HFFc6 (cell line): ENCODE measurements at places on chromosomes 12 and 14.

DNA sequence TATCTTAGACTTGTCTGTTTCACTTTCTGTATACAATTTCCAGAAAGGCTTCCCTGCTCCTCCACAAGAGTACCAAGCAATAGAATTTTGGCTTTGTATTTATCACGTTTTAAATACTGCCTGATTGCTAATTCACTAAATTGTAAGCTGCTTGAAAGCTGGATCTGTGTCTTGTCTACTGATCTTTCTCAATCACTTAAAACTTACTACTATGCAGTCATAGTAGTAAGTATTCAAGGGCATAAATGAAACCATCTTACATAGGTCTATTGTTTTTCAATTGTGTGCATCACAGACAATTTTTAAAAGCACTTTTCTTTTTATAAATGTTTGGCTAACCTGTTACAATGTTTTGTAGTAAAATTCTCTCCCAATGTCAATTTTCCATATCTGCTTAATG lies 1.2 kb upstream of the GLIPR1L2 start:
- DNase-seq, result no peak
- H3K27ac ChIP-seq, result peak overlapping the region; percentile 96
- no peaks in the 10 kb centered on the region for H3K36me3 ChIP-seq
- peak overlapping the region; percentile 91 for H3K4me3 ChIP-seq

DNA sequence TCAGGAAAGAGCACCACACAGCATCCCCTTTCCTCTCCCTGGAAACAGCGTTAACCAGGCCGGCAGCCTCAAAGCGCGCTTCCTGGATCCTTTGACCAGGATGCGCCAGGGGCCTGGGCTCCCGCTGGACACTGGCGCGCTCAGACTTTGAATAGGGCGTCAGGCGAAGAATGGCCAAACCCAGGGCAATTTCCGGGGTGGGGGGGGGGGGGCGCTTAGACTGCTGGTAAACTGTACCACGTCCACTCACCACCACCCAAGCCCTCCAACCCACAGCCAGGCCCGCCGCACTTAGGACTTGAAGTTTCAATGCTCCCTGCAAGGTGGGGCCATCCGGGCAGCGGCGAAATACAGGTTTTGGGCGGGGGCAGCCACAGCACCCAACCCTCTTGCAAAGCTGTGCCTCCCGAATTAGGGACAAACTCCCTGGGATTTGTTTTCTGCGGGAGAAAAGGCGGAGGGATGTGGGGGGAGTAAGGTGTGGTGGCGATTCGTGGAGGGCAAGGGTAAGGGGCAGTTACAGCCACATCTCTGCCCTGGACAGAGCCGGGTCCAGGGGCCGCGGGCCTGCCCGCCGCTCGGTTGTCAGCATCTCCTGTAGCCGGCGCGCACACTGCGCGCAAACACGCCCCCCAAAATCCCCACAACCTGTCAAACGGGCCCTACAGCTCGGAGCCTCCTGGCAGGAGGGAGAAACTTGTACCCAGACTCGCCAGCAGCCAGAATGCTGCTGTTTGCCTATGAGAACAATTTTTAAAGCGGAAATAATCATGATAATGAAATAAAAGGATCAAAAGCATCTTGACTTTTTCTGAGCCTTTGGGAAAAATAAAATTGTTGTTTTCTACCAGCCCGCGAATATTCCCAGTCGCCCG lies 958 bp downstream of the RTN1 start:
- no peaks in the 10 kb centered on the region for H3K36me3 ChIP-seq
- no peak overlapping the region for H3K27ac ChIP-seq
- H3K27me3 ChIP-seq, result peaks cover 8% of the 10 kb centered on the region
- peak overlapping the region; percentile 60 for H3K4me3 ChIP-seq
- peaks cover 6% of the 10 kb centered on the region; the same call in 1 of the 2 replicates for H3K4me1 ChIP-seq
- DNase-seq, result no peak

DNA sequence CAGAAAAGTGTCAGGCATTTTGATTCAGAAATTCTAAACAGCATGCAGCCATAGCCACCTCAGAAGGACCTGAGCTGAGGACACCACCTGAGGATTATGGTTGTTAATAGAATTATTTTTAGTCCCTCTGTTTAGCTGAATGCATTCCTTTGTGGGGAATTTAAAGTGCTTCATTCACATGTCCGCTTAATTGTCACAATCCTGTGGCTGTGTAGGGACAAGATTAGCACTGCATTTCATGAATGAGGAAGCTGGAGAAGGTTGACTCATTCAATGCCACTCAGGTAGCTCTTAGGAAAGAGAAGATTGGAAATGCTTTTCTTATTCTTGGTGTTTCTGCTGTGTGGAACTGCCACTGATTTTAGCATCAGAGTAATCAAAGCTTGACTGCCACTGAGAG lies 42.0 kb upstream of the KRR1 start:
- no peaks in the 10 kb centered on the region; the same call in 1 of the 2 replicates for H3K27me3 ChIP-seq
- no peak for DNase-seq
- peak overlapping the region; percentile 20; the same call in 1 of the 2 replicates for H3K4me3 ChIP-seq
- no peaks in the 10 kb centered on the region for H3K36me3 ChIP-seq

- no peak overlapping the region for H3K4me3 ChIP-seq
- H3K27ac ChIP-seq, result no peak overlapping the region
- H3K4me1 ChIP-seq, result peaks cover 4% of the 10 kb centered on the region; the same call in 1 of the 2 replicates
- no peaks in the 10 kb centered on the region for H3K36me3 ChIP-seq
Measured at GRCh38 chr12:94560431-94561221, 89.7 kb downstream of the TMCC3 start.

- H3K4me3 ChIP-seq, result no peak overlapping the region
- H3K27ac ChIP-seq, result peak overlapping the region; percentile 83
Measured at GRCh38 chr12:80184926-80185325, 85.6 kb downstream of the OTOGL start.

DNA sequence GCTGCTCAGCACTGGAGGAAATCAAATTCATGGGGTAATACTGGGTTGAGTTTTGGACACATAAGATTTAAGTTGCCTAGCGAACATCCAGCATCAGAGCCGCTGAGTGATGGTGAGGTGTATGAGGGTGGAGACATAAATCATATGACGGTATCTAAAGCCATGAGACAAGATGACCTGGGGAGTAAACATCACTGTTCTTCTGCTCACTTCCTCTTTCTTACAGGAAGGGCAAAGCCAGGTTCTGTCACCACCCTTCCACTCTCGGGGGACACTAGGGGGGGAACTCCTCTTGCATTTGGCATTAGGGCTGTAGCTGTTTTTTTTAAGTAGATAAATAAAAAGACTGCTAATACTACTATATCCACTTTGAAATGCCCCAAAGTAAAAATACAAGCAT lies 24.0 kb downstream of the PRDM4 start:
- peaks cover 59% of the 10 kb centered on the region for H3K36me3 ChIP-seq
- no peak overlapping the region for H3K4me3 ChIP-seq
- H3K27ac ChIP-seq, result no peak overlapping the region
- peaks cover 4% of the 10 kb centered on the region; the same call in 1 of the 2 replicates for H3K4me1 ChIP-seq
- no peak for DNase-seq
- no peaks in the 10 kb centered on the region for H3K27me3 ChIP-seq

GRCh38 chr12:57816855-57817151 lies 1.7 kb downstream of the AVIL start:
- peaks cover 19% of the 10 kb centered on the region for H3K4me1 ChIP-seq
- no peaks in the 10 kb centered on the region; the same call in 1 of the 2 replicates for H3K36me3 ChIP-seq
- no peak overlapping the region for H3K4me3 ChIP-seq
- H3K27me3 ChIP-seq, result no peaks in the 10 kb centered on the region; the same call in 1 of the 2 replicates
- no peak overlapping the region for H3K27ac ChIP-seq

- H3K36me3 ChIP-seq, result no peaks in the 10 kb centered on the region
- H3K27ac ChIP-seq, result no peak overlapping the region
- H3K4me1 ChIP-seq, result peaks cover 7% of the 10 kb centered on the region; the same call in 1 of the 2 replicates
- no peak overlapping the region for H3K4me3 ChIP-seq
Measured at GRCh38 chr12:78778339-78778738, 86.2 kb upstream of the SYT1 start.

GRCh38 chr14:41986083-41986645 lies 379.5 kb downstream of the LRFN5 start:
- H3K36me3 ChIP-seq, result no peaks in the 10 kb centered on the region
- H3K27me3 ChIP-seq, result no peaks in the 10 kb centered on the region
- no peak overlapping the region for H3K27ac ChIP-seq
- H3K4me3 ChIP-seq, result no peak overlapping the region
- DNase-seq, result no peak

GRCh38 chr12:43291516-43291915 lies 260.5 kb downstream of the ADAMTS20 start:
- peak overlapping the region; percentile 64 for H3K27ac ChIP-seq
- H3K4me1 ChIP-seq, result peaks cover 55% of the 10 kb centered on the region
- H3K4me3 ChIP-seq, result peak overlapping the region; percentile 1; the same call in 1 of the 2 replicates
- H3K36me3 ChIP-seq, result 0 out of 2 replicates have a peak, but pooled peaks cover under 1% of the 10 kb centered on the region

DNA sequence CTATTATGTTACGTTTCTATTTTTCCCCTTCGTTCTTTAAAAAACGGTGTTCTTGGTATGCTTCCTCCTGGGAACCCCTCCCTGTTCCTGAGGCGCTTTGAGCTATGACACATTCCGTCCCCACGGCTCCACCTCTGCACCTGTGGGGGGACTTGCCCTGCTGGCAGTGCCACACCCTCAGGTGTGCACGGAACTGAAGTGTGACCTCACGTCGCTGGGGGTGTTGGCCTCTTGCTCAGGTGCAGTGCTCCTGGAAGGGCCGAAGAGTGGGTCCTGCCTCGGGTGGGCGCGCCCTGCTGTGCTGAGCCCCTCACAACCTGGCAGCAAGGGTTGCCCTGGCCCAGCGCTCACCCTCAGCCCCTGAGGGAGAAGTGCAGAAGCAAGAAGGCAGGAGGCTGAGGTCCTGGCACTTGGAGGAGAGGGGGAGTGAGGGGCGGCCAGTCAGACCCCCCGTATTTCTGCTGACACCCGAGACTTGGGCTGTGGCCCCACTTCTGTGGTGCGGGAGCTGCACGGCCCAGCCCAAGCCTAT lies 4.9 kb downstream of the AMN start:
- no peak for DNase-seq
- peaks cover 29% of the 10 kb centered on the region for H3K27me3 ChIP-seq
- no peak overlapping the region for H3K27ac ChIP-seq
- H3K36me3 ChIP-seq, result 0 out of 2 replicates have a peak, but pooled peaks cover 5% of the 10 kb centered on the region

- no peak overlapping the region for H3K4me3 ChIP-seq
- no peaks in the 10 kb centered on the region for H3K36me3 ChIP-seq
- peaks cover 1% of the 10 kb centered on the region; the same call in 1 of the 2 replicates for H3K27me3 ChIP-seq
- no peak overlapping the region for H3K27ac ChIP-seq
- DNase-seq, result no peak
Measured at GRCh38 chr12:103505371-103506236, 9.8 kb upstream of the C12orf42 start.

DNA sequence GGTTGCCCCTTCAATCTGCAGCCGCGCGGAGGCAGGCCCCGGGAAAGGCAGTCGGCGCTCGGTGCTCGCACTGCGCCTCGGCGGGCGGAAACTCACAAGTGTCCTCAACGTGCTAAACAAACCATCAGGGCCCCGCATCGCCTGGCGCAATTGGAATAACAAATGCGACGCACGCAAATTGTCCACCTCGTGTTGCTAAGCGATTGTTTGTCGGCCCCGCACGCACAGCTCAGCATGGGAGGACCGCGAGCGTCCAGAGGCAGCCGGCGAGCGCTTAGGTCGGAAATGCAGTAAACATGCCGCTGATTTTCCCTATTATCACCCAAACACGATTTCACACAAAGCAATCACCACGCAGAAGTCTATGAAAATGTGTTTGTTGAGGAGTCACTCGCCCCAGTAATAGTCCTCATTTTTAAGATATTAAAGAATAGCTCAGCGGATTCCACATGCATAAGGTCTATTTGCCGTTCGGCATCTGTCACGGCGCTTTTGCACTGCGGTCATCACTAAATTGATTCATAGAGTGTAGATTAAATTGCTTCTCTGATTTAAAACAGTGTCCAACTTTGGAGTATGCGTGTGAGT lies 3.2 kb upstream of the GSC start:
- no peak overlapping the region for H3K4me3 ChIP-seq
- H3K27ac ChIP-seq, result no peak overlapping the region
- no peak for DNase-seq
- H3K36me3 ChIP-seq, result peaks cover 14% of the 10 kb centered on the region

DNA sequence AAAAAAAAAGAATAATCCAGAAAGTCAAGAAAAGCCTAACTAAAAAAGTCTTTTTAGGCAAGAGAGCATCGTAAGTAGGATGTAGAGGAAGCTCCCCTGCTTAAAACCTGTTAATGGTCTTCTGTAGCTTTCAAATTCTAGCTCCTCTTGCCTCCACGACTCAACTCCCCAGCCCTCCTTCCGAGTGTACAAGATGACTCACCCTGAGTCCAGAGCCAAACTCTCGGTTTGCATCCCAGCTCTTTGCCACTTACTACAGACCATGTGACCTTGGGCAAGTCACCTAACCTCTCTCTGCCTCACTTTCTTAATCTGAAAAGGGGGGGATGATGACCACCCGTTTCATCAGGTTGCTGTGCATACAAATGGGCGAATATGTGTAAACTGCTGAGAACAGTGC lies 460.4 kb downstream of the DPF3 start:
- no peak overlapping the region for H3K27ac ChIP-seq
- peak; percentile 19 for DNase-seq
- H3K36me3 ChIP-seq, result no peaks in the 10 kb centered on the region
- H3K4me3 ChIP-seq, result no peak overlapping the region

DNA sequence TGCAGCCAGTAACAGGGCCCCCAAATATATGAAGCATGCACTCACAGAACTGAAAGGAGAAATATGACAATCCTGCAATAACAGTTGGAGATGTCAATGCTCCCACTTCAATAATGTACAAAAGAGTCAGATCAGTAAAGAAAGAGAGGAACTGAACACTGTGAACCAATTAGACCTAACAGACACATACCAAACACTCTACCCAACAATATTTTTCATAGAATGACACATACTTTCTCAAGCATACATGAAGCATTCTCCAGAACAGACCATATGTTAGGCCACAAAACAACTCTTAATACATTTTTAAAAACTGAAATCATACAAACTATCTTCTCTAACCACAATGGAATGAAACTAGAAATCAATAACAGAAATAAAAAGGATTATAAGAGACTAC lies 80.2 kb downstream of the ELK3 start:
- peak overlapping the region; percentile 6; the same call in 1 of the 2 replicates for H3K4me3 ChIP-seq
- H3K36me3 ChIP-seq, result peaks cover 33% of the 10 kb centered on the region
- H3K27me3 ChIP-seq, result no peaks in the 10 kb centered on the region; the same call in 1 of the 2 replicates
- peaks cover 35% of the 10 kb centered on the region for H3K4me1 ChIP-seq

DNA sequence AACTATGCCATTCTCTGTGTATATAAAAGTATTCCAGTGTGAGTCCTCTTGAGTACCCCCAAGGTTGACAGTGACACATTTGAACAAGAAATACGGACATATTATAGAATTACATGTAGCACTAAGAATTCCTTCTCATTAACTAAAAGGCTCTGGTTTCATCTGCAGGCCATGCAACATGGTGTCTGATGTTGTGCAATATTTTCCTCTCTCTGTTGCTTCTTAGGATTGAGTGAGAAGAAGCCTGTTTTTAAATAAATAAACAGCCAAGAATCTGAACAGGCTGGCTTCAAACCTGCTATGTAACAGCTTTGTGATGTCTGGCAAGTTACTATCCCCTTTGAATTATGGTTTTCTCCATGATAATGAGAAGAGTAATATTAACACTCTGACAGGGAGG lies 22.2 kb upstream of the CCER1 start:
- H3K4me3 ChIP-seq, result no peak overlapping the region
- H3K27me3 ChIP-seq, result no peaks in the 10 kb centered on the region
- peaks cover 41% of the 10 kb centered on the region for H3K4me1 ChIP-seq
- H3K27ac ChIP-seq, result no peak overlapping the region

- no peak overlapping the region for H3K27ac ChIP-seq
- H3K27me3 ChIP-seq, result peaks cover 30% of the 10 kb centered on the region
- H3K4me3 ChIP-seq, result no peak overlapping the region
- no peaks in the 10 kb centered on the region for H3K36me3 ChIP-seq
Measured at GRCh38 chr14:74417201-74417600, 8.8 kb downstream of the SYNDIG1L start.
